ENCODE measurements at places on chromosomes 1 and 21. TPM values are rescaled to one million over a fixed set of nuclear protein-coding genes. Genes with fewer than 3 reads are reported as not detected.
A peak's percentile ranks its signal among the peaks of the same experiment; 100 is the strongest.

GNAT2 gene
- not detected for total RNA-seq

RNF186 gene
- not detected for total RNA-seq

DNA sequence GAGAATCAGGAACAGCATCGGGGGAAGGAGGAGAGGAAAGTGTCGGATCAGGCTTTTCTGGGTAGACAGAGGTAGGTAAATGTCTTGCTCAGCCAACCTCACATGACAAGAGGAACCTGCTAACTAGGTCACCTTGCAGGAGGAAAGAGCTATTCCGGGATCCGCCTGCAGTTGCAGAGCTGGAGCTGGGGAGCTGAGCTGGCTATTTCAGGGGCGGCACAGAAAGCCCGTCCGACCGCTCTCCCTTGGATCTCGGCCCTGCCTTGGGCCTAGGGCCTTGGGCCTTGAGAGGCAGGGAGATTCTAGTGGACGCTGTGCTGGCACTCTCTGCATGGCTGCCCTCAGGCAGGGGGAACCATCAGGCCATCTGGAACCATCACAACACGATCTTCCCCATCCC lies 56.5 kb upstream of the CTPS1 start:
- no peak for DNase-seq

DNA sequence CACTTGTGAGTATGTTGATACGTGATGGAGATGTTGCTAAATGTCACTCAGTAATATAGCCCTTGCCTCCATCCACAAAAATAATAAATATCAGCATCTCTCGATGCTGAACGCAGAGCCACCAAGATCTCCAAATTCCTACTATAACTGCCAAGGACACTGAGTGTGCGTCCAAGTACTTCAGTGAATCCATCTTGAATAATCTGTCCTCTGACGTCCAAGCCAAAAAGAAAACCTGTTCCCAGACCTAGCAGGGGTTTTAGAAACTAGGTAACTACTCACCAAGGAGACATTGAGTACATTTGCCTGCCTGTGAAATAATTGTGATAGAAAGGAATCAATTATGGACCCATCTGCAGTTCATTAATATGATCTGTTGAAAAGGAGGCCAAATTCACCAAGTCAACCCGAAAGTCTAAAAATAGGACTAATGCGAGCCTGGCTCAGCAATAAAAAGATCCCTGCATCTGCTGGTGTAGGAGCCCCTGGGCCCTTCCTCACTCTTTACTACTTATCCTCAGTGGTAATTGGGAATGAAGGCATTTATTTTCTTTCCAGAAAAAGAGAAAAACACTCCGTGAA lies 226.9 kb upstream of the IRF2BP2 start:
- DNase-seq = no peak

- DNase-seq = no peak
Observed at GRCh38 chr21:23021481-23021880, 2023.3 kb downstream of the NCAM2 start.

DNA sequence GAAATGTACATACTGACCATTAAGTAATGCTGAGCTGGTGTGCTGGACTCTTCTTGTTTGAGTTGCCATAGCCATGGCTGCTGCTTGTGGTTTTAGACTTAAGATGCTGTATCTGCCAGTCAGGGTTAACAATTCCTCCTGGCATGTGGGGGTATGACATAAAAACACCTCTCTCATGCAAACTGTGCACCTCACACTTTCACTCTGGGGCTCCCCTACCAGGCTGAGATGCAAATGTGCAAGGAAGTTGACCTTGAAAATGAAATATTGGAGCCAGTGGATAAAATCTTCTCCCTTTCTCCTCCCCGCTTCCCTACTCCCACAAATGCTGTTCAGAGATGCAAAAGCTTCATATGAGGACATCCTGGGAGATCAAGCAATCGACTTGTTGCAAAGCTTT lies 198.8 kb downstream of the FCRL5 start:
- DNase-seq = no peak

DNA sequence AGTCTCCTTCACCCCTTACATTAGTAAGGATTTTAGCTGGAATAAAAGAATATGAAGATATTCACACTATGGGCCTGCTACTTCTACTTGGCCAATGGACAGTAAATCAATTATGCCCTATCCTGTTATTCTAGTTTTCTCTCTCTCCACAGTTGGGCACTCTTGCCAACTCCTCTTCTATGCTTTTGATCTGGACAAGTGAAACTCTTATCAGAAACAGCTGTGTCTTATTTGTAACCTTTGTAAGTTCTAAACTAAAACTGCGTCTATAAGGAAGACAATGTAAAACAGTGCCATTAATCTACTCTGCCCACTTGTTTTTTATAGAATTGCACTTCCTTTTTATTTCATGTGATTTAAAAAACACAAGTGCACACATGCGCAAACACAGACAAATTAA lies 244.0 kb upstream of the DMRTA2 start:
- no peak for DNase-seq

- no peak for DNase-seq
Observed at GRCh38 chr1:14724678-14725077, 126.2 kb downstream of the KAZN start.

DNA sequence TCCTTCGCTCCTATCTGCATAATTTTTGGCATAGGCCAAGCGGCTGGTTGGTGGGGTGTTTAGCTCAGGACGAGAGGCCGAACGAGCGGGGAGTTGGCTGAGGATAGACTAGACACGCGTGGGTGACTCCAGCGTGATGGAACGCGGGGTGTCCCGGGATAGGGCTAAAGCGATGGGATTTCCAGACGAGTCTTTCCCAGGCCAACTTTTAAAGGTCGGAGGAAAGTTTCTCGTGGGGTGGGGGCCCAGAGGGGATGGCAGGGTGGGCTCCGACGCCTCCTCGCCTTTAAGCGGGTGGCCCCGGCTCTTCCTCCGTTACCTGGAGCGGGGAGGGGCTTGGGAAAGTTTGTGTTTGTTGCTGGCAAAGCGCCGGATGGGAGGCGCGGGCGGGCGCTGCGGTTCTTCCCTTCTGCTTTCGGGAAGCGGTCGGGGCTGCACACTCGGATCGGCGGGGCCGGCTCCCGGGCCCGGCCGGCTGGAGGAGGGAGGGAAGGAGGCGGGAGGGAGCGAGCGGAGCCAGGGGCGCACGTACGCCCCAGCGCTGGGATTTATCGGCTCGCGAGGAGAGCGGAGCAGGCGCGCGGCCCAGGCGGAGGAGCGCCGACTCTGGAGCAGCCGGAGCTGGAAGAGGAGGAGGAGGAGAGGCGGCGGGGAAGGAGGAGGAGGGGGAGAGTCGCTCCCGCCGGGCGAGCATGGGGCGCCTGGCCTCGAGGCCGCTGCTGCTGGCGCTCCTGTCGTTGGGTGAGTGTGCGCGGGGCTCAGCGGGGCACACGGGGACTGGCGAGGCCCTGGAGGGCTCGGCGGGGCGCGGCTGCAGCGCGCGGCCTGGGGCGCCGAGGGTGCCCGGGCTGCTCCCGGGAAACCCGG lies at the start of gene PTGFRN:
Gene PTGFRN, plus strand, starts transcription at position 405 of the 867 bp plus-strand sequence. Its CDS starts 288 bp downstream, at position 693.
- DNase-seq = peak; percentile 87

DNA sequence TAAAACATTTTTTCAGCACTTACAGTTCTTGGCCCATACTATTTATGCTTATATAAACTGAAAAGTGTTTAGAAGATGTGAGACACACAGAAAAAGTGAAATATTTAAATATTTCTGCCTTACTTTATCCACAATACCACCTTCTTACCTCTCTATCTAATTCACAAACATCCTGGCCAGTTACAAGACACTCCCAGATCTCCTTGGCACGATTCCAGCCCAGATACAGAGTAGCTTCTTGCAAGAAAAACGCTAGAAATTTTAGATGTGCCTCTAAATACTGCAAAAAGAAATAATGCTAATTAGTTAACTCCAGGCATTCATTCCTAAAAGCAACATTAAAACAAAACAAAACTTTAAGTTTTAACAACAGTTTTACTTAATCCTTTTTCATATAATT lies 68.4 kb downstream of the USP24 start:
- DNase-seq = no peak

DNA sequence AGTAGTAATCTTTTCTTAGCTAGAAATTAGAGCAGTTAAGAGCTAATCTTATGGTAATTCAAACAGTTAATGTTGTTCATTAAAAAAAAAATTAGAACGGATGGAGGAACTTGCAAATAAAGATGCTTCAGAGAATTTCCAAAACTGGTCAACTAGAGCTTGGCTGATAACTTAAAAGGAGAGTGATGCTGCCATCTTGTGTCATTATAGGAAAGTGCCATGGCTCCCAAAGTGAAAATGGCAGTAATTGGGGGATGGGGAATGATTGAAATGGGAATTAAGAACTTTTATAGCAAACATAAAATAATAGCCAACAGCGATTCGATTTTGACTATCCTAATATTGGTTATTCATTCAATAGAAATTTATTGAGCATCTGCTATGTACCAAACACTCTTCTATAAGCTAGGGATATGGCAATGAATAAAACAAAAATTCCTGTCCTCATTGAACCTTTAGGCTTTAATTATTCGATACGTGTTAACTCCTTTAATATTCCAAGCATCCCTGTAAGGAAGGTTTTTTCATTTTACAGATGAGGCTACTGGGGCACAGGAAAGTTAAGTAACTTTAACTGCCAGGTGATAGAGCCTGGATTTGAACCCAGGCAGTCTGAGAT lies 5.7 kb upstream of the PLPP3 start:
- no peak for DNase-seq
